IPS DF 19.7 (cell line): ENCODE measurements at places on chromosomes 2 and 18.

DNA sequence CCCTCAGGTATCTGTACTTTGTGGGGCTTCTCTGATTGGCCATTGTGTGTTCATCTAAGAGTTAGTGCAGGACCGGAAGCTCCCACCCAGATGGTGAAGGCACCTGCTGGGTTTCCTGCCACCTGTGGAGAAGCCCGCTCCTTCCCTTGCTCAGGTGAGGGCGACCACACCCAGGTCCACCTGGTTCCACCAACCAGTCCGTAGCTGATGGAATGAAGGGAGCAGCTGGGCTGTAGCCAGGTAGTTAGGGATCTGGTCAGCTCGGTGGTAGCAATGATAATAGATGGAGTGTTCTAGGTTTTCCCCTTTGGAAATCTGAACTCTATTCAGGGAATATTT is 16.0 kb downstream of the SH3BP4 start:
- no peak for DNase-seq

- DNase-seq, result no peak
Observed at GRCh38 chr2:124534028-124534427, 508.9 kb downstream of the CNTNAP5 start.

- DNase-seq, result no peak
Observed at GRCh38 chr18:7615840-7616239, 48.7 kb downstream of the PTPRM start.

GRCh38 chr2:162926501-162926900 is 87.9 kb upstream of the KCNH7 start:
- no peak for DNase-seq

GRCh38 chr18:76566987-76567386 is 71.9 kb upstream of the ZNF516 start:
- no peak for DNase-seq

DNA sequence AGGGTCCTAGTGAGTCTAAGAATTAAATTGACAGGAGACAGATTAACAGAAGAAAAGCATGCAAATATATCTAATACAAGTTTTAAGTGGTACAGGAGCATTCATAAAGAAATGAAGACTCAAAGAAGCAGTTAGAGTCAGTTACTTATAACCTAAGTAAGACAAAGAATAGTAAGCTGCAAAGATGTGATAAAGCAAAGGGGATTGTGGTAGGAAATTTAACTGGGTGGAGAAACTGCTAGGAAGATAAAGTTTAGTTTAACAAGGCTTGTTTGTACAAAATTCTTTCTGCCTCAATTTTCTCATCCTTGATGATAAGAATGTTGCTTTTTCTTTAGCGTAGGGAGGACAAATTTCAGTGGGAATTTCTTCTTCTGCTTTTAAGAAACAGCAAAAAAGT is 35.5 kb upstream of the ST6GAL2 start:
- no peak for DNase-seq

DNA sequence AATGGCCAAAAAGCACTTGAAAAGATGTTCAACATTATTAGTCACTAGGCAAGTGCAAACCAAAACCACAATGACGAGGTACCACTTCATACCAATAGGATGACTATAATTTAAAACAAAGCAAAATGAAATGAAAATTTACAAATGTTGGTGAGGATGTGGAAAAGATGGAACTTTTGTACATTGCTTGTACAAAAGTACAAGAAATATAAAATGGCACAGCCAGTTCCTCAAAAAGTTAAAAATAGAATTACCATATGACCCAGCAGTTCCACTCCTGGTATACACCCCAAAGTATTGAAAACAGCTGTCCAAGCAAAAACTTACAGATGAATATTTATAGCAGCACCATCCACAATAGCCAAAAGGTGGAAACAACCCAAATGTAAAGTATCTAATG is 107.8 kb upstream of the XPO1 start:
- DNase-seq, result no peak

- DNase-seq, result no peak
Observed at GRCh38 chr2:234368861-234369261, 128.0 kb downstream of the ARL4C start.

- no peak for DNase-seq
Observed at GRCh38 chr2:67936969-67937368, 125.8 kb downstream of the C1D start.

DNA sequence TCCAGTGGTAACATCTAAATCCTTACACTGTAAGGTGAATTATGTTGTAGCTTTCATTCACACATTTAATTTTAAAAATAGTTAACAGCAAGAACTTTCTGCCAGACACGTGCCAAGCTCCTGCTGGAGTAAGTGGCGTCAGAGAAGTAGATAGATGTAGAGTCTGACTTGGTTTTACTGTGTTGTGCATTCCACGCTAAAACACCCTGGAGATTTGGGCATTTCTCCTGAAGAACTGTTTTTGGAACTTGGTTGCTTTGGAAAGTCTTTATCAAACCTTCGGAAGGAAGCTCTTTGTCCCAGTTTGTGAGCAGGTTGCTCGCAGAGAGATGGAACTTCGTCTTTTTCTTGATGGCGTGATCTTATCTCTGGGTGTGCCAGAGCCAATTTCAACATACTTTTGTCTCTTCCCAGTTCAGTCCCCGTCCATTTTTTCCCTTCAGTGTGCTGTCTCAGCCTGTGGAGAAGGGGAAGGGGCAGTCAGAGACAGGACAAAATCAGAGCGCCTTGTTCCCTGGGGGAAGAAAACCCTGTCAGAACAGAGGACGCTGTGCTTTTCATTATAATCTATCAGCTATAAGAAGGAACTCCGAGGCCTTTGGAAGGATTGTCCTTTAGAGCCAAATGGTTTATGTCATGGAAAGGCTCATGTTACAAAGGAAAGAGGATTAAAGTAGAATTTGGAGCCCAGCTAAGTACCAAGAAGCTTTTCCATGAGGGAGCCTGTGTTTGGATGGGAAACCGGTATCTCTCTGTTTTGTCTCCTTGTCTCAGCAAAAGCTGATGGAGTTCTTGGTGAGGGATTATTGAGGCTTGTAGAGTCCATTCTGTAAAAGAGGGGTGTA is 18.9 kb downstream of the GRHL1 start:
- DNase-seq, result no peak

DNA sequence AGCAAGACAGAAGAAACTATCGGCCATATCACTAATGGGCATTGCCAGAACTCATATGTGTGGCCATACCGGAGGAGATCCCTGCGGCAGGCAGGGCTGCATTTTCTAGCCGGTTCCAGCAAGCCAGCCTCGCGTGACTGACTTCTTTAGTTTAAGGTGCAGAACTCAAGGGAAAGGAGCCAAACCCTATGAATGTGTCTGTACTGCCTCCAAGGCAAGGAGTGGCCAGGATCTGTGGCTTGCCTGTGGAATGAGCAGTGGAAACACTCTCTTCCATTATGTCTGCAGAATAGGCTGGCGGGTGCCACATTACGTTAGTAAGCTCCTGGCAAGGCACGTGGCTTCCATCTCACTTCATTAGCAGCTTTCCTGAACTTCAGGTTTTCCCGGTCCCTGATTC is 137.6 kb downstream of the ATL2 start:
- DNase-seq, result no peak

- DNase-seq, result no peak
Observed at GRCh38 chr2:56449002-56449431, 265.2 kb downstream of the CCDC85A start.

GRCh38 chr2:74078466-74078865 is 69.2 kb downstream of the BOLA3 start:
- no peak for DNase-seq

DNA sequence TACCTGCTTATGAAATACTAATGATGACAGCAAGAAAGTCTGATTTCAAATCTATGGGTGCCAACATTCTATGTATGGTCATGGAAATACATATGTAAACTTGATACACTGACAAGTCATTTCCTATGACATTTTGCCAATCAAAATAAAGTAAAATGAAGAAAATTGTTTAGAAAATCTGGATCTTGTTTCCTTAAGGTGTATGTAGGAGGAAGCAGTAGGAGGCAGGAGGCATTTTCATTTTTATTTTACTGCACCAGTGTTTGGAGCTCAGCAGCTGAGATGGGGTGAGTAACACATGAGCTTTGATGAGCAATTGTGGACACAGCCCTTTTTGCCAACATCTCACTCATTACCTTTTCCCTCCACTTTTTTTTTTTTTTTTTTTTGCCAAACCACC is 167.0 kb downstream of the AFF3 start:
- DNase-seq, result no peak

DNA sequence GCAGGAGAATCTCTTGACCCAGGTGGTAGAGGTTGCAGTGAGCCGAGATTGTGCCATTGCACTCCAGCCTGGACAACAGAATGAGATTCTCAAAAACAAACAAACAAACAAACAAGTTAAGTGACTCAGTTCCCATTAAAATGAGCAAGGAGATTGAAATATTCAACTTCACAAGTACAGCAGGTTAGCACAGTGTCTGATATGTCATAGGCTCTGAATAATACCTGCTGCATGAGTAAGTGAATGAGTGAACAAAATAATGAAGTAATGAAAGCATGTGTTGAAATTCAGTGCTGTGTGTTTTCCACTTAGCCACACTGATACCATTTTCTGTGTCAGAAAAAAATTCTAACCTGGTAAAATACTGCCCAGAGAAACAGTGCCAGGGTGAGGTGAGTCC is 41.9 kb upstream of the SETBP1 start:
- DNase-seq, result no peak

DNA sequence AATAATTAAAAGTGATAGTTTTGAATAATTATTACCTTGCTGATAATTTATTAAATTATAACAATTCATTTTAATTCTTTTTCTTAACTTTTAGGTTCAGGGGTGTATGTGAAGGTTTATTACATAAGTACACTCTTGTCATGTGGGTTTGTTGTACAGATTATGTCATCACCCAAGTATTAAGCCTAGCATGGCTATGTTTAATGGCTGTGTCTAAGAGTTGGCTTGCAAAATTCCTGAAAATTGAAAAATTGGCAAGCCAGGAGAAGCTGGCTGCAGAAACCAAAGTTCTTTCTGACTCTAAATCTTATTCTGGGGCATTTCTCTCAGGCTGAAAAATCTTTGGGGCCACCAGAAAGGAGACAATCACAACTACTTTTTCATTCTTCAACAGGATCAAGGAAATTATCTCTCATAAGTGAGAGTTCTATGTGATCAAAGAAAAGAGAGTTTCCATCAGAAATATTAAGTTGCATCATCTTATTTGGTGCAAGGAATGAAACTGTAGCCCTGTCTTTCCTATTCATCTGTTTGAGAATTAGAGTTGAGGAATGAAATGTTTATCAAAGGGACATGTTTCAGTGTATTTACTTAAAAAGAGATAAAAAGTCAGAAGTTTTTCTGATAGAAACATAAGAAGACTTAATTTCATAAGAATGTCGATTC is 412.1 kb upstream of the CDH2 start:
- no peak for DNase-seq

GRCh38 chr2:206890179-206890578 is 49.1 kb upstream of the CPO start:
- DNase-seq, result no peak

DNA sequence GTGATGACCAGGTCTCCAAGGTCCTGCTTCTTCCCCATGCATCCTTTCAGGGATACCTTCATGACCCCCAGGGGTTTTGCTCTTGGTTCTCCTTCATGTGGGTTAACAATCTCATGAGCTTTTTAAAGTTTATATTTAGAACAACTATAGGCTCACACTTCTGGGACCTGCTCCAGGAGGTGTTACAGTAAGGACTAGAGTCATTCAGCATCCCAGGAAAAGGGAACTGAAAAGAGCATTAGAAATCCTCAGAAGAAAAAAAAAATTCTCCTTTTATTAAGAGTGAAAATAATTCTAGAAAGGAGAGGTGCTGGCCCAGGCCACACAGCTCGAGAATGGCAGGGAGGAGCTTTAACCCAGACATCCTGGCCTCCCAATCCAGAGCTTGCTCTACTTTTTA is 66.5 kb downstream of the SETBP1 start:
- no peak for DNase-seq
